ENCODE measurements at places on chromosomes 11 and 22.

GRCh38 chr22:18064636-18065035 lies 13.2 kb upstream of the PEX26 start:
- no peak for DNase-seq

DNA sequence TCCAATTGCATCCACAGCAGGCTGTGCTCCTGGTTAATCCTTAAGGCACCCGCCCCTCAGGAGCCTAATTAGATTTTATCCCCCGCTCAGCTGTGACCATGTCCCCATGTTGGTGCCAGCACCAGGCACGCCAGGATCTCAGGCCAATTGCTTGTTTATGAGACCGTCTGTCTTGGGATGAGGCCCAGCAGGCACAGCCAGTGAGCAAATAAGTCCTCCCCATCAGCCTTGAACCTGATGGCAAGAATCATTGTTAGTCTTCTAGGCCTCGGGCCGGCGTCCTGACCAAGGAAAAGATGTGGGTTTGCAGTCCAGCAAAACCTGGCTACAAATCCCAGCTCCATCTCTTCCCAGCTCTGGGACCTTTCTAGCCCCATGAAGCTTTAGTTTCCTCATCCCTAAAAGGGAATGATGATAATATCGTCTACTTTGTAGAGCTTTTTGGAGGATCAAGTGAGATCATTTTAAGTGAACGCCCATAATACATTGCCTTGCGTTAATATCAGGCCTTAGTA lies 57.3 kb downstream of the TP53I11 start:
- no peak for DNase-seq

DNA sequence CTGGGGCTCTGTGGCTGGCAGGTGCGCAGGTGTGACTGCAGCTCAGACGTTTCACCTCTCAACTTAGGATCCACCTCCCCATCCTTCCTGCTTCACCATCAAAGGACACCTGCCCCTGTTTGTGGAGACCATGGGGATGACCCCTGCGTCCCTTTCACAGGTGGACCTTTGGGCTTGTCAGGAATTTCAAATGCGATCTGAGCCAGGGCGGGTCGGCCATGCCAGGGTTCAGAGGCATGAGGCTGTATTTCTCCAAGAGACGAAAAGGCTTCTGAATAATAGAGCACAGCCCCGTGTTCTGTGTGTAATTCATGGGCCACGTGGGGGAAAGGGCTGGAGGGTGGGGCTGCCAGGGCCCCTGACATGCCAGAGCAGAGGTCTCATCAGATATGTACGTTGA lies 668.0 kb downstream of the BRD1 start:
- DNase-seq, result no peak

DNA sequence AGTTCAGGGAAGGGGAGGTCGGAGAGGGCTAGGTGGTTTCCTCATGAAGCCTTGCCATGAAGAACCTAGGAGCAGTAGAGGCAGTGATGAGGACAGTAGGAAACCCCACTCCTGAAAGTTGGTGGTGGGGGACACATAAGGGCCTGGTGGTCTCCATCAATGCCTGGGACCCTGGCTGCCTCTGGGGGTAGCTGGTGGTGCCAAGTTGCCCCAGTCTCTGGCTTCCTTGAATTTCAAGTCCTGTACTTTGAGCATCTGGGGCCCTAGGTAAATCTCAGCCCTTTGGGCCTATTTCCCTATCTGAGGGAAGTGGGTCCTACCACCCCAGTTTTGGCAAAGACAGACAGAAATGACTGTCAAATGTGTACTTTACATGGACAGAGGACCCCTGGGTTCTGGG lies 28.1 kb downstream of the AMPD3 start:
- no peak for DNase-seq

- no peak for DNase-seq
Measured at GRCh38 chr22:26320447-26320846, 108.6 kb upstream of the ASPHD2 start.

- no peak for DNase-seq
Measured at GRCh38 chr22:38335077-38335476, 17.8 kb upstream of the CSNK1E start.

Data from stimulated activated naive CD8-positive, alpha-beta T cell treated with anti-CD3 and anti-CD28 coated beads, Interleukin-15, Interleukin-2, amounts not matched to agents 100 U/mL and 50 U/mL, for 24 hours (primary cell).